ENCODE measurements at places on chromosomes 4 and X.

GRCh38 chr4:119692001-119692400, 63.4 kb upstream of the PDE5A start:
- DNase-seq, result no peak

DNA sequence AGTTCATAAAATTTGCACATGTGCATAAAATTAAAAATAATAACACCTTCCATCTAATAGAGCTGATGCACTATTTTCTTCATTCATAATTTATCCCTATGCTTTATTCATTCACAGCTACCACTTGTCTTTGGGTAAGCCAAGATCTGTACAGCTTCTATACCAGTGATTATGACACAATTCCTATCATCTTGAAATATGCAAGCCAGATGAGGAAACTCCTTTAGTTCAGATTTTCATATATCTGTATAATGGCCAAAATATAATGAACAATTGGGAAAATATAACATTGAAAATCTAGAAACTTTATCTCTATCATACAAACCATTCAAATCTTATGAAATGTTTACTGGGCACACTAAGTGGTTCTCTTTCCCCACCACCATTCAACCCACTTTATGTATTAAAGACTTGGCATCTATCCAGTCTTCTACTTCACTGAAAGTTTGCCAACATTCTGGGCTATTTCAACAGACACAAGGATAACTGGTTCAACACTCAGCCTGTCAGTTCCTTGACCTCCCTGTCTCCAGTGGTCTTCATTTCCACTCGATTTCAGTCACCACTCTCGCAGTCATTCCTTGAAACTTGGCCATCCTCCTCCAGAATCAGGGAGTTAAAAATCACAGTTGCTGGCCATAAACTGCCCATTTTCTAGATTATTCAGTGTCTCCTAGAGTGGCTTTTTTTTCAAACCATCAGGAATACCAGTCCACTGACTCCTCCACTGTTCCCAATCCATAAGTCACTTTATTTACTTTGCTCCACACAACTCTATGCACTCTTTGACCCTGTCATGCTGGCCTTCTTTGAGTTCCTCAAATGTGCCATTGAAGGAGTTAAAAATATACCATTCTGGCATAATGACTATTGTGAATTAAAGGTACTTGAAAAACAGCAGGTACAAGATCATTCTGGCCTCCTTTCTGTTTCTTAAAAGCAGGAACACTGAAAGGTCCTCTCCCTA, 85.5 kb downstream of the CAMK2D start:
- DNase-seq, result no peak

DNA sequence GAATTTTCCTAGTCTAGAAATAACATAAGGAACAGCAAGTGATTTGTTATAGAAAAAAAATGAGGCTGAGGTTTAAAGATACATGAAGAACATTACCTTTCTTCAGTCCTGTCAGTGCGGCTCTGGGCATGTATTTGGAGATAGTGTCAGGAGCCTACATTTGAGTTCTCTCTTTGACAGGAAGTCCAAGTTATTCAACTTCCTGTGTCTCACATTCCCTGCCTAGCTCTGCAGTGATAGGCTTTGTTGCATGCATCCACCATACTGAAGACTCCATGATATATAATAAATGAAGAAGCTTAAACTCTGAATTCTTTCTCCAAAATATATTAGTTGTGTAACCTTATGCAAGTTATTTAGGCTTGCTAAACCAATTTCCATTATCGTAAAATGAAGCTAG, 148.7 kb downstream of the RELL1 start:
- no peak for DNase-seq

GRCh38 chr4:145623831-145624230, 4.6 kb downstream of the MMAA start:
- peak; percentile 59 for DNase-seq

DNA sequence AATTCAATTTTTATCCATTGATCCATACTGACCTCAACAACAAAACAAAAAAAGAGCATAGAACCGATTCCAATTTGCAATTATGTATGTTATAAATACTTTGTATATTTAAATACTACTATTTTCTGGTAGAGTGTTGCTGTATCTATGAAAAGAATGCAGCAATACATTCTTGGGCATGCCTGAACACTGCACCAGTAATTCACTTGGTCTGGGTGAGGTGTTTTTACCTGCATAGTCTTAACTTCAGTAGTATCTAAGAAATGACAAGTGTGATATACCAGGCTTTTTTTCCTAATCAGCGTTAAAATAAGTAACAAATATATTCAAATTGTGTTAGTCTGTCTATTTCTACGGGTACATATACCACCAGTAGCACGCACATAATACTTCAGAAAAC, 120.2 kb downstream of the KLHL13 start:
- DNase-seq, result no peak

GRCh38 chrX:15781961-15782699, 8.2 kb upstream of the ZRSR2 start:
- no peak for DNase-seq

- peak; percentile 36 for DNase-seq
These were observed 1.1 kb downstream of the GAB1 start for GRCh38 chr4:143337600-143338287.

- no peak for DNase-seq
These were observed 441.0 kb downstream of the RAPGEF2 start for GRCh38 chr4:159543831-159544230.

DNA sequence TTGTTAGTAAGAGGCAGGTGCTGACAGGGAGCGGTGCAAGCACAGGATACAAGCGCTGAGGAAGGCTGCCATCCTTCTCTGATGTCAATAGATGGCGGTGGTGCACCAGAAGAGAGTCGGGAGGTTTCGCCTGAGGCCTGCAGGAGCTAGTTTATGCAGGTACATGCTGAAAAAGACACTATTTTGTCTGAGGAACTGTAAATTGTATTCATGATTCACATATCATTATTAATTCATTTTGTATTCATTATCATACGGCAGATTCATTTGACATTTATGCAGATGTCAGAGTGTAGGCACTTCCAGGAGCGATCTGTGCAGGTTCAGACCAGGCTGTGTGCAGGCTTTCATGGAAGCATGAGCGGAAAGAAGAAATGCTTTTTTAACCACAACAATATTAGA, 824.0 kb downstream of the STIM2 start:
- peak; percentile 50 for DNase-seq

DNA sequence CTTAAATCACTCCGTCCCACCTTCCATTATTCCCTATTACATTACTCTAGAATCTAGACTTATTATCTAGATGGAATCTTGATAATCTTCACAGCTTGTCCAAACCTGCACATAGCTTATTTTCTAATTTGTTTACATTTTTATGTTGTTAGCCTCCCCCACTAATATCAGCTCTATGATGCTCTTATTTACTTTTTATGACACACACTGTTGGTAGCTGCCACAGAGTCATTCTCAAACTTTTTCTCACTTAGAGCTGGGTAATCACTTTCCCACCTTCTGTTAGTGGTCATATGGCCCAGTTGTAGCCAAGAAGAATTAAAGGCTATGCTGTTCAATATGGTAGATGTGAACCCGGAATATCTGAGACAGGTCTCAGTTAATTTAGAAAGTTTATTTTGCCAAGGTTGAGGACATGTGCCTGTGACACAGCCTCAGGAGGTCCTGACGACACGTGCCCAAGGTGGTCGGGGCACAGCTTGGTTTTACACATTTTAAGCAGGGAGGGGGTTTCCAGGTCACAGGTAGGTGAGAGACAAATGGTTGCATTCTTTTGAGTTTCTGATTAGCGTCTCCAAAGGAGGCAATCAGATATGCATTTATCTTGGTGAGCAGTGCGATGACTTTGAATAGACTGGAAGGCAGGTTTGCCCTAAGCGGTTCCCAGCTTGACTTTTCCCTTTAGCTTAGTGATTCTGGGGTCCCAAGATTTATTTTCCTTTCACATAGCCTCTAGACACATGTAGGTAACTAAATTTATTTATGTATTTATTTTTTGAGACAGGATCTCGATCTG, 7.0 kb upstream of the ADGRA3 start:
- DNase-seq, result no peak

GRCh38 chrX:44432641-44433040, 89.2 kb upstream of the EFHC2 start:
- DNase-seq, result no peak

DNA sequence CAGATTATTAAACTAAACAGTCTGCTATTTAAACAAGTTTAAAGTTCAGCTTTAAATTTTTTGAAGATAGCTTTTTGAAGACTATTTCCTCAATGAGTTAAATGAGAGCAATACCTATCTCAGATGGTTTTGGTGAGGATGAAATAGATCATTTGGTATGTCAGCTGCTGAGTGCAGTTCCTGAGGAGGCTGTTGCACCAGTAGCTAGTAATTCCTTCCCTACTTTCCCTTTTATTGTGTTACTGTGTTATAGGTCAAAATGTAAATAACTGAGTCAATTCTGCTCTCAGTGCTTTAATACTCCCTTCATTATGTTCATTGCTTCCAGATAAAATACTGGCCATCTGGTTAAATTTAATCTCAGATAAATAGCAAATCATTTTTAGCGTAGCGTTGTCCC, 48.6 kb downstream of the BMPR1B start:
- no peak for DNase-seq

- DNase-seq, result peak; percentile 37
These were observed 97.3 kb downstream of the RS1 start for GRCh38 chrX:18574591-18574990.

DNA sequence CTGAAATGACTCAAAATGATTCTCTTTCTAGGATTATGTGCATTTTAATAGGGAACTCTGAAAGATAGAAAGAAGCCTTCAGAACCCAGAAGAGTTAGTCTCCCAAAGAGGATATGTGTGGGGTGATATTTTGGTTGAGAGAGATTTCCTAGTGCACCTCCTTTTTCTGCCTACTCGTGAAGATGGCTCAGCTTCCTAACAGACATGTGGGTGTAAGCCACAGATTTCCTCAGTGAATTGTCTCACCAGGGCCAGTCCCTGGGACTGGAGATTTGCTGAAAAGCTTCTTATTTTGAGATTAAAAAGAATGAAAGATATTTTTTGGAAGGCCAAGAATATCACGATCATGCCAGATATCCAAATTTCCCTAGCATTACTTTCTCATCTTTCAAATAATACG, 42.8 kb downstream of the MAGEB17 start:
- no peak for DNase-seq

GRCh38 chrX:43949669-43950068, 23.5 kb downstream of the NDP start:
- DNase-seq, result peak; percentile 24

DNA sequence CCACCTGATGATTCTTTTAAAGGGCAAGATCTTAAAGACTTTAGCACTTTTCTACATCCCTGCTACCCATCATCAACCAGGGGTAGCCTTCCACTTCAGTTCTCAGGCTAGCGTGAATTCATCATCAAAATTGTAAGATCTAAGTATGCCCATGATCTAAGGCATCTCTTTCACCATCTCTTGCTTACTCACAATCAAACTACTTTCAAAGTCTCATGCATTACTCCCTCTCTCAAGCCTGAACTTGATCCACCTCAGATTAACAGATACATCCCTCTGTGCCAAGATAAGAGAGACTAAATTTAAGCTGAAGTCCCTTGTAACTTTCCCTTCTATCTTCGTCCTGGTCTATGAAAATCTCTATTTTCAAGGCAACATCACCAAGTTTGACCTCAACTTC, 62.8 kb downstream of the DHX15 start:
- DNase-seq, result no peak

GRCh38 chrX:97065973-97066372, 182.3 kb downstream of the RPA4 start:
- peak; percentile 0 for DNase-seq

GRCh38 chr4:147820975-147821374, 89.1 kb downstream of the ARHGAP10 start:
- no peak for DNase-seq

DNA sequence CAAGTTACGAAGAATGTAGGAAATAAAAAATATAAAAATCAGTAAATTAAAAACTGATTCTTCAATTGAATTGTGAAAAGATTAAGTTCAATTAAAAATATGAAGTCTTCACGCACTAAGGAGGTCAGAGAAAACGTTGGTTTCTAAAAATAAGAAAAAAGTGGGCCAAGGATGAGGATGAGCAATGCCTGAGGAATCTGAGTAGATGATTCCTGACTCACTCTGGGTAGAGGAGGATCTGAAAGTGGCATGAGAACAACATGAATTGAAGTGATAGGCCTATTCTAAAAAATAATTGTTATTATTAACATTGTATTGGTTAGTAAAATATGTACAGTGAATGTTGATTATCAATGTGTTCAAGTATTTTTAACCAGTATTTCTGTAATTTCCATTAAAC, 444.2 kb downstream of the GRIA2 start:
- peak; percentile 80 for DNase-seq

GRCh38 chr4:16140879-16141249, 57.0 kb upstream of the PROM1 start:
- DNase-seq, result peak; percentile 95

GRCh38 chr4:87035881-87036509, 101.2 kb downstream of the AFF1 start:
- no peak for DNase-seq

- DNase-seq, result no peak
These were observed 23.1 kb downstream of the SETD7 start for GRCh38 chr4:139532947-139533346.

DNA sequence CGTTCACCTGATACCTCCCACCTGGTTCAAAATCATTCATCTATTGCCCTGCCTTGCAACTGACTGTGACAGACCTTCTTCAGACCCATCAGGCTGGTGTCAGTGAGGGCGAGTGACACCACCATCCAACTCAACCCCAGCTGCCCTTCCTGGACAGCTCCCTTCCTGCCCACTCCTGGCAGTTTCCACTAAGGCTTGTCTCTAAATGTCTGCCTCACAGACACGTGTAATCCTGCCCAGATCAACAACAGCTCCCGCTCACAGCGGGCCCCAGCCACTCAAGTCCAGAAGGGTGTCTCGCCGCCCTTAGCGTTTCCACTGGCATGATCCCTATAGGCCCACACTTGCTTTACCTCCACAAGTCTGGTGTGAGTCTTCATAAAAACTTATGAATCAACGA, 28.9 kb downstream of the ACSL1 start:
- no peak for DNase-seq

- DNase-seq, result no peak
These were observed 1233.8 kb downstream of the NLGN4X start for GRCh38 chrX:4994855-4995254.

DNA sequence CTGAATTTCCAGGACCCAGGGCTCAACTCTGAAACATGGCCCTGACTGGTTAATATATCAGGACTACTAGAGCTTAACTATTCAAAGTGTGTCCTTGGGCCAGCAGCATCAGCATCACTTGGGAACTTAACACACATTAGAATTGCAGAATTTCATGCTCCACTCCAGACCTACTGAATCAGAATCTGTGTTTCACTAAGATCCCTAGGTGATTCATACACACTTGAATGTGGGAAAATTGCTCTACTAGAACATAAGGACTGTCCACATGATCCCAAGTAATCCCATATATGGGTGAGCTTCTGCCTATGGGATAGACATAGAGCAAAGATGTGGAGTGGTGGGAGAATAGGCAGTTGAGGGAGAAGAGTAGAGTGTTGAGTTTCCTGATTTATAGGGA, 192.5 kb upstream of the CLNK start:
- DNase-seq, result peak; percentile 57

- no peak for DNase-seq
These were observed 2.2 kb upstream of the HTR2C start for GRCh38 chrX:114581528-114582263.
